ENCODE measurements at places on chromosomes 6 and 20.

DNA sequence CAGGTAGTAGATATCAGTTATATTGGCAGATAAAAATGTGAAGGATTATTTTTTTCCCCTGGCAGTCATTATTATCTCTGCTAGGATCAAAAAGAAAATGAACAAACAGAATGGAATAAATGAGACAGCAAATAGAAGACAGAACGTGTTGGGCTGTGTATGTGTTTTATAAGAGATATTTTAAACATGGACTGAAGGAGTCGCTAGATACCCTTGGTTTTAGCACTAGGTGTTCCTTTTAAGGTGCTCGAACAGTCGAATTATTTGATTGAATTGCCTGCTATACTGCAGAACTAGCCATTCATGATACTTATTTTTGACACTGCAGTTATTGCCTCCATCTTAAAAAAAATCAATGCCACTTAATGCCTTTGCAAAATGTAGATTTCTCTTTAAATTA is 3.7 kb downstream of the GRIK2 start:
- no peak for DNase-seq

DNA sequence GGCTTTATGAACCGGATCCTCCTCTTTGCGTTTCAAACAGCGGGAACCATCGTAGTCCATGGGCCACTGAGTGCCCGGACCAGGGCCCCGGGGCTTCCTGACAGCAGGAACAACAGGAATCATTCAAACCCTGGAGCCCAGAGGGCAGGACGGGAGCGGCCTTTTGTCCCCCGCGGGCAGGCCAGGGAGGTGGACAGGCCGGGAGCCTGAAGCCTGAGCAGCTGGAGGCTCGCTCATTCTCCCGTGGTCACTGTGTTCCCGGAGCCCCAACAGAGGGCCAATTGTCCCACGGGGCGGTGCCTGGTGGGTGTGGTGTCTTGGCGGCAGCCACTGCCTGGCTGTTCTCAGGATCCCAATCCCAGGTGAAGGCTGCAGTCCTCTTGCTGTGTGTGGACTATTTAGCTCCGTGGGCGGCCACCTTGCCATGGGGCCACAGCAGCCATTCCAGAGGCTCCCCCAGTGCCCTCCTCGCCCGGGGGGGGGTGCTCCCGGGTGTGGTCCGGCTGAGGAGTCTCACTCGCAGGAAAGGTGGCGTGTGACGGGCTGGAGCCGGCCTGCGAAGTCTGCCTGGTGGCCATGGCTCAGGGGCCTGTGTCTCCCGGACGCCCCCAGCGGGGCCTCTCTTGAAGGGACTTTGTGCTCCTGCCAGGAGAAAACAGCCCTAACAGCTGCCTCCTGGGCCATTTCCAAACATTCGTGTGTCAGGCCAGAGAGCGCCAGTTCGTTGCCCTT is 77.2 kb upstream of the BHLHE23 start:
- DNase-seq, result no peak

GRCh38 chr6:92559003-92559402 is 860.4 kb downstream of the EPHA7 start:
- no peak for DNase-seq

- no peak for DNase-seq
Observed at GRCh38 chr6:53340536-53340935, 8.2 kb downstream of the ELOVL5 start.

DNA sequence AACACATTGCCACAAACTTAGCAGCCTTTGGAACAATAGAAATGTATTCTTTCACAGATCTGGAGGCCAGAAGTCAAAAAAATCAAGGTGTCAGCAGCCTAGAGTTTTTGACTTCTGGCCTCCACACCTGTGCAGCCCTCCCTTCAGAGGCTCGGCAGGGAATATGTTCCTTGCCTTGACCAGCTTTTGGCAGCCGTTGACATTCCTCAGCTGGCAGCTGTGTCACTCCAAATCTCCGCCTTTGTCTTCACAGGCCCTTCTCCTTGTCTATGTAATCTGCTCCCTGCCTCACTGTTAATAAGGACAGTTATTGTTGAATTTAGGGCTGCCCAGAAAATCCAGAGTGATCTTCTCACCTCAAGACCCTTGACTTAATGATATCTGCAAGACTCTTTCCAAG is 17.2 kb upstream of the AHI1 start:
- DNase-seq, result no peak

- DNase-seq, result no peak
Observed at GRCh38 chr6:12092762-12093161, 80.7 kb downstream of the HIVEP1 start.

DNA sequence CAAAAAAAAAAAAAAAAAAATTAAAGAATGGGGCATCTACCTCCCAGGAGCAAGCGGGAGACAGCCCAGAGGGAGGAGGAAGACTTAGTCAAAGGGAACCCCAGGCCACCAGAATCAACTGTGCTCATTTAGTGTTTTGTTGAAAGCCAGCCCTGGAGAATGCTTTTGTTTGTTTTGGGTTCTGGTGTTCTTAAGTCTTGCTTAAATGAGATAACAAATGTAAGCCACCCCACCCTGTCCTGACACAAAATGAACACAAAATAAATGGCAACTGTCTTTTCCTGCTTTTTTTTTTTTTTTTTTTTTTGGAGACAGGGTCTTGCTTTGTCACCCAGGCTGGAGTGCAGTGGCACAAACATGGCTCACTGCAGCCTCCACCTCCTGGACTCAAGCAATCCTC is 165.0 kb upstream of the JARID2 start:
- DNase-seq, result no peak

- no peak for DNase-seq
Observed at GRCh38 chr6:152783217-152783878, 32.8 kb downstream of the VIP start.

DNA sequence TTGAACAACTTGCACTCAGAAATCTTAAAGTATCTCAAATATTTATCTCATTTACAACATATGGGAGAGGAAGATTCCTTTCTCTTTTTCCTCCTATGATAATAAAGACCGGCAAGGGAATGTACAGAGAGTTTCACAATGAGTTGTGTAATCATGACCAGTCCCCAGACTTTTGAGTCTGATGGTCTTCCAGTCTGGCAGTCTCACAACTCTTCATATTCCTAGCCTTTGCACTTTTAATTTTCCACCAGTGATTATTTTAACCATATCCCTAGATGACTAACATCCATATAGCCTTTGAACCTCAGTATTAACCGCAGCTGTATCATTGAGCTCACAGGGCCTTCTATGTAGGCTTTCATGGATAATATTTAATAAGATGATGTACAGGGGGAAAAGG is 278.5 kb downstream of the KHDC1L start:
- DNase-seq, result no peak

DNA sequence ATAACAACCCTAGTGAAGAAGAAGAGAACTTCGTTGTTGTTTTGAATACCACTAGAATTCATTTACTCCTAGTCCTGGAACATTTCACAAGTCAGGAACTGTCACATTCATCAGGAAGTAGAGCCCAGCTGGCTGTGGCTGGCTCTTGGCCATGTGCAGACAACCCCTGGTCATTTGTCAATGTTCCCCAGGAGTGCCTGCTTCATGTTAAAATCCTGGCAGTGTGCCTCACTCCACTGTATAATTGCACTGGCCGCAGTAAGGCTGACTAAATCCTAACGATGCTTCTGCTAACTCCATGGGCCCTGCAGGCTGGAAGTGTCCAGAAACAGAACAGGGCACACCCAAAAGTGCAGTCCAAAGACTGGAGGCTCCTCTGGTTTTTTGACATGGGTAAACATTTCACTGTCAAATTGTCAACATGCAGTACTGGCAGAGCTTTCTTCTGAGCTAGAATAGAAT is 41.5 kb upstream of the ADGRF1 start:
- no peak for DNase-seq

GRCh38 chr6:28537509-28538140 is 11.9 kb downstream of the GPX5 start:
- no peak for DNase-seq

Measured in T-helper 1 cell (primary cell).